ENCODE measurements at places on chromosomes 1 and 21.

- no peak for DNase-seq
Observed at GRCh38 chr1:29029667-29030066, 94.0 kb downstream of the TMEM200B start.

DNA sequence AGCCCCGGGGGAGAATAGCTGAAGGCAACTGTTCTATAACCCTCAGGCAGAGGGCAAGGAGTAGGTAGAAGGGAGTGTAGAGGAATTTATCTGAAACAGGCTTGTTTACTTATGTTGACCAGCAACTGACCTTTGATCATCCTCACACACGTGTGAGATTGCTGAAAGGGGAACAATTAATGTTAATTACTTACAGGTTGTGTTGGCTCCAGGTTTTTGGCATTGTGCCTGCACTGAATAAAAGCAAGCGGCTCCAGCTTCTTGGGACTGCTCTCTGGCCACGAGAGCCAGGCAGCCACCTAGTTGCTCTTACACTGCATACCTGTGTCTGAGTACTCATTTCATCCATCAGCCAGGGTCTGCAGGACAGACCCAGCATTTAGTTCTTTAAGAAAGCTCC is 41.3 kb upstream of the ARHGEF10L start:
- no peak for DNase-seq

GRCh38 chr1:149883598-149884247 is 15.6 kb upstream of the BOLA1 start:
- DNase-seq = no peak

GRCh38 chr1:59556398-59556797 is 258.4 kb upstream of the HOOK1 start:
- DNase-seq = no peak

- DNase-seq = no peak
Observed at GRCh38 chr1:63534406-63534805, 11.1 kb downstream of the EFCAB7 start.

All from KG1 (cell line).